ENCODE measurements at places on chromosomes 13 and 19. TPM values are rescaled to one million over a fixed set of nuclear protein-coding genes. Genes with fewer than 3 reads are reported as not detected.

Gene ATP4A
- not detected for total RNA-seq

GRCh38 chr13:37648609-37649008 is 50.0 kb upstream of the POSTN start:
- H3K4me1 ChIP-seq = no peaks in the 10 kb centered on the region
- H3K27ac ChIP-seq = no peak overlapping the region
- H3K36me3 ChIP-seq = no peaks in the 10 kb centered on the region
- H3K4me3 ChIP-seq = no peak overlapping the region
- no peak for DNase-seq

DNA sequence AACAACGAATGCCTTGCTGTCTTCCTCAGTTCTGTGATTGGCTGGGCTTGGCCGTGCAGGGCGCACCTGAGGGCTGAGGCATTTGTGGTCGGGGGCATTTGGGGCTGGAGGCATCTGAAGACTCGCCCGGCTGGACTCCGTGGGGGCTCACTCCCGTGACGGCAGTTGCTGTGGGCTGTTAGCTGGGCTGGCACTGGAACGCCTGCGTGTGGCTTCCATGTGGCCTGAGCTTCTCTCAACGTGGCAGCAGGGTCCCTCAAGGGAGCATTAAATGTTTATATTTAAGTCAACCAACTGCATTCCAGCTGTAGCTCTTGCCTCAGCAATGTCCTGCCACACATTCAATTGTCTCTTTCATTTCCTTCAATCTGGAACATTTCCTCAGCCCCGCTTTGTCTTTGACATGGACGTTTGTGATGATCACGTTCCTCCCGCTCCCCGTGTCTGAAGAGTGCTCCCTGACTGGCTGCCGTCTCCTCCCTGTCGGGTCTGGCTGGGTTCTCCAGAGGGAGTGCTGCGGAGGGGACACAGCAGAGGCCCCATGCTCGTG is 21.0 kb downstream of the CCDC8 start:
- peaks cover 21% of the 10 kb centered on the region for H3K36me3 ChIP-seq
- DNase-seq = no peak
- H3K27ac ChIP-seq = no peak overlapping the region
- no peaks in the 10 kb centered on the region for H3K27me3 ChIP-seq
- no peaks in the 10 kb centered on the region for H3K4me1 ChIP-seq
- no peak overlapping the region for H3K4me3 ChIP-seq

GRCh38 chr13:45113233-45114224 is 6.8 kb upstream of the GTF2F2 start:
- H3K27ac ChIP-seq = no peak overlapping the region
- no peak for DNase-seq
- peaks cover 2% of the 10 kb centered on the region for H3K4me1 ChIP-seq
- no peaks in the 10 kb centered on the region for H3K36me3 ChIP-seq
- H3K27me3 ChIP-seq = no peaks in the 10 kb centered on the region

DNA sequence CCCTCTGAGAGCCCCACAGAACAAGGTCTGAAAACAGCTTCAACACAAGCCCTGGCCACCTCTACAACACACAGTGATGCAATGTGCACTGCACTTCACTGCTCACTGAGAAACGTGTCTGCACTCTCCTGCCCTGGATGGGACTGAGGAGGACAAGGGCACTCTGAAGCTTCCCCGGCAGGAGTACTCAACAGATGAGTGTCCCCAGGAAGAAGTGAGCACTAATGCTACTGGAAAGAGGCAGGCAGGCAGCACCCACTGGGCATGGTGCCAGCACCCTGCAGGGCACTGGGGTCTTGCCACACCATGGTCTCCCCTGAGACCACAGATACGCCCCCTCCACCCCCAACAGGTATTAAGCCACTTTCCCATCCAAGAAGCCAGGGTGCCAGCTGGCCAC is 17.7 kb upstream of the SLC35E1 start:
- no peak overlapping the region for H3K4me3 ChIP-seq
- DNase-seq = no peak
- H3K27me3 ChIP-seq = no peaks in the 10 kb centered on the region
- H3K36me3 ChIP-seq = no peaks in the 10 kb centered on the region
- H3K4me1 ChIP-seq = peaks cover 93% of the 10 kb centered on the region
- no peak overlapping the region for H3K27ac ChIP-seq

DNA sequence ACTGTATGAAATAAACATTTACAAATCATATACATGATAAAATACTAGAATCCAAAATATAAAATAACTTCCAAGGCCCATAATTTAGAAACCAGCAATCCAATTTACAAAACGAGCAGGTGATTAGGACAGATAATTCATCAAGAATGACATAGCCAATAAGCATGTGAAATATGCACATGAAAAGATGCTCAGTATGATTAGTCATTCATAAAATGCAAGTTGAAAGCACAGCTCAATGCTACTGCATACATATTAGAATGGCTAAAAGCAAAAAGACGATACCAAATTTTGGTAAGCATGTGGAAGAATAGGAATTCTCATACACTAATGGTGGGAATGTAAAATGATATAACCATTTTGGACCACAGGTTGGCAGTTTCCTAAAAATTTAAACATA is 837.2 kb upstream of the MIR17HG start:
- no peak for DNase-seq
- H3K36me3 ChIP-seq = no peaks in the 10 kb centered on the region
- no peak overlapping the region for H3K27ac ChIP-seq
- no peaks in the 10 kb centered on the region for H3K27me3 ChIP-seq
- H3K4me1 ChIP-seq = no peaks in the 10 kb centered on the region
- no peak overlapping the region for H3K4me3 ChIP-seq

DNA sequence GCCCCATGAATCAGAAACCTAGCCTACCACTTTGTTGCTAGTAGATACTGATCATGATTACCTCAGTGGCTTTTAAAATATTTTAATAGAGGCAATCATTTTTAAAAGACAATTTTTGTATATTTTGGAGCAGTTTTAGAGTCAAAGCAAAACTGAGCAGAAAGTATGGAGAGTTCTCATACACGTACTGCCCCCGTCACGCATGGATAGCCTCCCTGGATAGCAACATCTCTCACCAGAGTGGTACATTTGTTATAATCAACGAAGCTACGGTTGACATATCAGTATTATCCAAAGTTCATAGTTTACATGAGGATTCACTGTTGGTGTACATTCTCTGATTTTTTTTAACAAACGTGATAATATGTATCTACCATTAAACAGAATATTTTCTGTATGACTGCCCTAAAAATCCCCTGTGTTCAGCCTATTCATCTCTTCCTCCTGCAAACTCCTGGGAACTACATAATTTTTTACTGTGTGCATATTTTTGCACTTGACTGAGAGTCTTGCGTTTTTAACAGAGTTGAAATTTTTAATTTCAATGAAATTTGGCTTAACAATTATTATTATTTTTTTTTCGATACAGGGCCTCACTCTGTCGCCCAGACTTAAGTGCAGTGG is 1436.8 kb upstream of the PCDH9 start:
- H3K27me3 ChIP-seq = no peaks in the 10 kb centered on the region
- DNase-seq = no peak
- no peaks in the 10 kb centered on the region for H3K4me1 ChIP-seq

DNA sequence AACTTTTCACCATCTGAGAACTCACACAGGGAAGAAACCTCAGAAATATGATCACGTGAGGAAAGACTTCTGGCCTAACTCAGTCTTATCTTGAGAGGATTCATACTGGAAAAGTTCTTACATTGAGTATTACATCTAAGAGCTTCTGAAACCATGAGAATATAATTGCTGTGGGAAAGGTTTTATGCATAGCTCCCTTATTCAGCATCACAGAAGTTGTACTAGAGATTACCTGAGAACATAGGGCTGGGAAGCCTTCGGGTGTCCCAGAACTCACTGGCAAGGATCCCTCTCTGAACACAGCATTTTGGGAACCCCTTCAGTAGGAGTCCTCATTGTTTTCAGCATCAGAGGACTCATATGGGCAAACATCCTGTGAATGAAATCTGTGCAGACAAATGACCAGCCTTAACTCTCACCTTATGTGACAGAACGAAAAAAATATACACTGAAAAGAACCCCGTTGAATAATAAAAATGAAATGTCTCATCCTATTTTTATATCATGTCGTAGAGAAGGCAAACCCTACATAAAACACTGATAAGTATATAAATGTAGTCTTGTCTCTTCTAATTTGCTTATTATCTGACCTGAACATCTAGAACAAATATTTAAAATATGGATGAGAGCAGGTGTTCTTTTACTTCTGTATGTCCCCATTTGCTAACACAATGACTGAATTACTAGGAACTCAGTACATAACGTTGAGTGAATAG is 14.2 kb downstream of the ZNF274 start:
- no peak overlapping the region for H3K4me3 ChIP-seq
- no peaks in the 10 kb centered on the region for H3K27me3 ChIP-seq
- no peaks in the 10 kb centered on the region for H3K4me1 ChIP-seq
- H3K36me3 ChIP-seq = peaks cover 64% of the 10 kb centered on the region
- peak; percentile 9 for DNase-seq

All from CD4-positive, alpha-beta memory T cell (primary cell).